ENCODE measurements at places on chromosomes 11 and 22.

- no peak for DNase-seq
These were observed 6.1 kb downstream of the APLNR start for GRCh38 chr11:57230791-57231538.

DNA sequence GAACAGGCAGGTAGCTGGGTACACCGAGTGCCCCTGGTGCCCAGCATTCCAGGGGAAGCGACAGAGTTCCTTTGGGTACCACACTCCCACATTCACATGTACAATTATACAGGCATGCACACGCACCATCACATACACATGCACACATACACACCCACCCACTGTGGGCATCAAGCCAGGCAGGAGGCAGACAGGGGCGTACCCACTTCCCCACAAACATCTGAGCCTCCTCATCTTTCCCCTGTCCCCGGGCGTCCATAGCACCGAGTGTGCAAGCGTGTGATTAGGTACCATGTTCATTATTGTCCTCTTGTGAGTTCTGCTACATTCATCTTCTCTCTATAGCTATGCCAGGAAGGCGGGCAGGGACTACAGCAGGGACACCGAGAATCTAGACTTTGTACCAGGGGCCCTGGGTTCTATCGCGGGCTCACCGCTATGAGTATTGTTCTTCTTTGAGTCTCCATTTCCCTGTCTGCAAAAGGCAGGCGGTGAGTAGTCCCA, 2.1 kb upstream of the CARD10 start:
- no peak for DNase-seq

- DNase-seq = no peak
These were observed 57.2 kb upstream of the SHANK2 start for GRCh38 chr11:71309611-71310010.

DNA sequence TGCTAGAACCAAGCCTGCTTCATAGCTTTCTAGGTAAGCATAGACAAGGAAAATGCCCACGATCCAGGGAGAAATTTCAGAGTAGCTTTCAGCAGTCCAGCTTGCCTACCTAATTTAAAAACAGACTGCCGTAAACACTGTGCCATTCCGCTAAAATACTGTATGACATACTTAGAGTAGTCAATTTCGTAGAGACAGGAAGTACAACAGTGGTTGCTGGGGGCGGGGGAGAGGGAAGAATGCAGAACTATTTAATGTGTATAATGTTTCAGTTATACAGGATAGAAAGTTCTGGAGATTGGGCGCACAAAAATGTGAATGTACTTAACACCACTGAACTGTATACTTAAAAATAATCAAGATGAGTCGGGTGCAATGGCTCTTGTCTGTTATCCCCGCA, 56.7 kb downstream of the C11orf58 start:
- DNase-seq = peak; percentile 28

- no peak for DNase-seq
These were observed 30.6 kb downstream of the PISD start for GRCh38 chr22:31631436-31631835.

DNA sequence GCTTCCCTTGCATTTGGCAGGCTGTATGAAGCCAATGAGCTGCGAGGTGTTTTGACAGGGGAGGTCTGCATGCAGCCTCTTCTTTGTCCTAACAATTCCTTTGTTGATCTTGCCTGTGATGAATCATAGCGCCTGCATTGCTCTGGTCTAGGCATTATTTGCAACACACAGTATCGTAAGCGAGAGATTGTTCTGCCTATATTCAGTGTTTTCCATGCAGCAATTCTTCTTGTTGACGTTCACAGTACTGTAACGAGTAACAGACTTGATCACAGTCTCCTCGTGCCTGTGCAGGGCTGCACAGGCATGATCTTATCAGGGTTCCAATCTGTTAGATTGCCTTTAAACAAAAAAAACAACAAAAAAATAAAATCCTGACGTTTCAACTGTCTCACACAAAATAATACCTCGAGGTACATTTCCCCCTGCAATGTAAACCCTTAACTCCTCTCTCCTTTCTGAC, 13.9 kb upstream of the ADSL start:
- peak; percentile 35 for DNase-seq

- no peak for DNase-seq
These were observed 12.2 kb downstream of the FAR1 start for GRCh38 chr11:13680501-13681264.

- peak; percentile 51 for DNase-seq
These were observed 190.7 kb downstream of the UVRAG start for GRCh38 chr11:76005756-76006155.

- DNase-seq = no peak
These were observed 56.3 kb downstream of the BCR start for GRCh38 chr22:23236440-23237184.

DNA sequence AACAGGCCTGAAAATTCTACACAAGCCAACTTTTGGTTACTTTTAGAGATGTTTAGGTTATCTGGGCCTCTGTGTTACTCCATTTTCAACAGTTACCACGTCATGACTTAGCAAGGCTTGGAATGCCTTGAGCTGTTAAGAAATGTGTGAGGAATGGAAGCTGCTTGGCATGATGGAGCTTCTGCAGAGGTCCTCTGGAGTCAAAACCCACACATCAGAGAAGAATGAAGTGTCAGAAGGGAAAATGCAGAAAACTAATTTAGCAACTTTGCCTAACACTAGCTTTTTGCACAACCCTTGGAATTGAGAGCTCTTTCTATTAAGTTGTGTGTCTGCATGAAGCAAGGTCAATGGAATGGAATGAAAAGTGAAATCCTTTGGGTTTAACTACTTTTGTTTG, 27.4 kb downstream of the FAT3 start:
- DNase-seq = peak; percentile 73

DNA sequence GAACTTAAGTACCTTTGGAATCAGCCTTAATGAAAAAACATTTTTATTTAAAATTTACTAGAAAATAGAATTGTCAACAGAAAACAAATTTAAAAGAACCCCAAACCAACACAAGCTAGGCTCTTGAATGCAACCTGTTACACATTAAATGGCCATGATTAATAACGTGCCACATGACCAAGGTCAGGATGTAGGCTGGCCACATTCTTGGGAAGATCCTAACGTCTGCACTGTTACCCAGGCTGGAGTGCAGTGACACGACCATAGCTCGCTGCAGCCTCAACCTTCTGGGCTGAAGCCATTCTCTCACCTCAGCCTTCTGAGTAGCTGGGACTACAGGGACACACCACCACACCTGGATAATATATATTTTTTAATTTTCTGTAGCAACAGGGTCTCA, 126.4 kb upstream of the APOA1 start:
- DNase-seq = no peak

GRCh38 chr11:100805506-100806199, 118.6 kb downstream of the ARHGAP42 start:
- DNase-seq = peak; percentile 34

DNA sequence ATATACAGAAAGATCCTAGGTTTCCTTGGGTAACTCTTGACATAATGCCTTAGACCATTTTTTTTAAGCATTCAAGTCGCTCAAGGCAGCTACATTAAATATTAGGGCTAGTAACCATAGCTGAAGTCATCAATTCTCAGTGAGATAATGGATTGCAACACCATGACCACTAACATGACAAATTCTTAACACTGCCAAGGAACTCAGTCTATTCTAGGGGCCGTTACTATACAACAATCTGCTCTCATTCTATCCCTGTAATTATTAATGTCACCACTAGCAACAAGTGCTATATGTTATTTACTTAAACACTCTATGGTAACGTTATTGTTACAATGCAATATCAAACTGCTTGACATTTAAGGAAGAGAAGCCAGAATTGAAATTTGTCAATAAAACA, 3.2 kb upstream of the STK33 start:
- DNase-seq = peak; percentile 67

Measured in fibroblast of skin of right quadriceps (primary cell).